ENCODE measurements at places on chromosomes 11 and 22.
A peak's percentile ranks its signal among the peaks of the same experiment; 100 is the strongest.

GRCh38 chr11:32440916-32441315, 5.6 kb upstream of the WT1 start:
- DNase-seq, result no peak

DNA sequence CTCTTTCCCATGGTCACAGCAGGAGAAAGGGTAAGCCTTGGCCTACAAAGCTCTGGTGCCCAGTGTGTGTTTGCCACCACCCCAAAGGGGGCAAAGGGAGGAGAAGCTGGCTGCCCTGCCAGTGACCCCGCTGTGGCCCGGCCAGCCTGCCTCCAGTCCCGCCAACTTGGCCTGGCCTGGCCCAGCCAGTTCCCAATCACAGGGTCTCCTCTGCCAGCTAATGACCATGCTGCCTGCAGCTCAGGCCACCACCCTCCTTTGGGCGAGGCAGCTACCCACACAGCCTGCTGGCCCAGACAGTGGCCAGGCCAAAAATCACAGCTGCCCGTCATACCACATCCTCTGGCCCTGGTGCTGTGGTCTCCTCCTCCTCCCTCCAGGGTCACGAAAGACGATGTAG, 5.1 kb downstream of the GDPD5 start:
- DNase-seq, result no peak

DNA sequence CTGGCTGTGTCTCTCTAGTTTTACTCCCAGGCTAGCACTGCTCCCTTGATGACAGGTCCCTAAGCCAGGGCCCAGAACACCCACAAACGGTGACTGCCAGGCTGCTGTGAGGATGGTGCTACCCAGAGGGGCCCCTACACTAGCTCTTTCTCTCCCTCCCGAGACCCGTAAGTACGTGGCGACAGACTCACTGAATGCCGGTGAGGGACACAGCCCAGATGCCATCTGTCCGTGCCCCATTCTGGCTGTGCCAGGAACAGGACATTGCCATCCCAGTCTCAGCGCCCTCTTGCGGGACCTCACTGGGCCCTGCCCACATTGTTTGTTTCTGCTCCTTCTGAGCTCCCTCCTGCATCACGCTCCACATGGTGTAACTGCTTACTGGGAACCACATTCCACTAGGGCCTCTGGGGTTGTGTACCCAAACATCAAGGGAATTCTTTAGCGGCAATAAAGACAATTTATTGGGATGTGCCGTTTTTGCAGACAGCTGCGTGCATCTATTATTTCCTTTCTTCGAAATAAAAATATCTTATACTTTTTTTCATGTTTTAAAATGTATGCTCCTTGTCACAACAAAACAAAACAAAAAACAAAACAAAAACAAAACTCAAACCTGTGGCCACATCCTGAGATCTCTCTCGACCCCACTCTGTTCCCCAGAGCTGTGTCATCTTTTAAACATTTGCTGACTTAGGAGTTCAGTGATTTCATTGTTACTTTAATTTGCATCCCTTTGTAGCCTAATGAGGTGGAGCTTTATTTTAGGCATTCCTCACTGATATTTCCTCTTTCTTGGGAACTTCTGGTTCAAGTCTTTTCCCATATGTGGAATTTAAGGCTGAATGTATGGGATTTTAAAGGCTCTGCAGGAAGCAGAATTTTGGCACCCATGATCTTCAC, 4.4 kb upstream of the TPCN2 start:
- DNase-seq, result peak; percentile 81

- DNase-seq, result no peak
Measured at GRCh38 chr11:120231963-120232362, 8.0 kb upstream of the POU2F3 start.

DNA sequence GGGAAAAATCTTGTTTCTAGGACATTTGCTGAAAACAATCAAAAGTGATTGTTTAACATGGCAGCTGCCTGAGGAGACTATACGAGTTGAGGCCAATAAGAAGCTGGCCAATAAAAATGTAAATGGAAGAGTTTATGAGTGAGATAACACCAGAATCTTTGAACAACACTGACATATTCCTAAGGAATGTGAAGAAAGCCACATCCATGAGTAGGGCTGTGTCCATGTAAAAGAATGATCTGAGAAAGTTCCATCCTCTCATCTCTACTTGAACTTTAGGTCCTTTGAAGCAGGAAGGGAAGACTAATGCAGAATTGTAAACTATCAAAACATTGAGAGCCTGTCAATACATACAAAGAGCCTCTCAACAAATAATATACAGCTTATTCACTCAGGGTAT, 6.9 kb upstream of the CHORDC1 start:
- no peak for DNase-seq

DNA sequence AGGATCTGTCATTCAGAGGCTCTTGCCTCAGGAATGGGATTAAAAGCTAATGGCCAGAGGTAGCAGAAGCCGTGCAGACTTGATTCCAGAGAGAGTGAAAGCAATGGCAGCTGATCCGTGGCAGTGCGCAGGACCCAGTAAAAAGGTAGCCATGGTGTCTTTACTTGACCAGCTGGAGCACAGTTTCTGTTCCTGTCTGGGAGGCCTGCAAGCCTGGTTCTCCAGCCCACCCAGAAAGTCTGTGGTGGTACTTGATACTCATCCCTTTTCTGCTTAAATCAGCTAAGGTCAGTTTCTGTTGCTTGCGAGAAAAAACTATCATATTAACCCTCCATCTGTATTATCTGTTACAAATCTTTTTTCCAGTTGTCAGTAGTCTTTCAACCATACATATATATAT, 86.7 kb downstream of the RPS6KA4 start:
- DNase-seq, result no peak

DNA sequence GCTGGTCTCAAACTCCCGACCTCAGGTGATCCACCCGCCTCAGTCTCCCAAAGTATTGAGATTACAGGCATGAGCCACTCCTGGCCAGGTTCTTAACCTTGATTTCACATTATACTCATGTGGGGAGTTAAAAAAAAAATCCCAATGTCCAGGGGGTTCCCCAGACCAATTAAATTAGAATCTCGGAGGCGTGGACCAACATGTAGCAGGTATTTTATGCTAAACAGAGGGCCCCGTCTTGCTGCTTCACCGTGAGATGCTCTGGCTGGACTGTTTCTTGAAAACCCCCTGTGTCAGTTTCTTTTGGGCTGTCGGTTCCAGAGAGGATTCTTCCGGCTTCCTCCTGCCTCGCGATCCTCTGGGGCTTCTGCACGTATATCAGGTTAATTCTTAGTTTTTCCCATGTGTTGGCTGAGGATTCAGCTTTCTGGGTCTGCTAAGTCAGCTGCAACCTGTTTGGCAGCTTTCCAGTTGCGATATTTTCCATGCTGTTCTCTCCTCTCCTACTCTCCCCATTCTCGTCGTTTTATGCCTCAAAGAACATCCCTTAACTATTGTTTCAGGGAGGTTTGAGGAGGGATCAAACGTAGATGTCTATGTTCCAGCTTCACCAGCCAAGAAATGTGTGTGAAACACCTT, 50.6 kb upstream of the ACCSL start:
- no peak for DNase-seq

GRCh38 chr11:10325277-10326011, 20.6 kb downstream of the ADM start:
- no peak for DNase-seq
